ENCODE measurements at places on chromosomes 1 and 21. TPM values are rescaled to one million over a fixed set of nuclear protein-coding genes. Genes with fewer than 3 reads are reported as not detected.

RAD54L gene
- total RNA-seq: 12.2 TPM

EPHB2 gene
- 49.1 TPM for total RNA-seq

SLAMF8 gene
- total RNA-seq: not detected

CYP2J2 gene
- 0.06 TPM for total RNA-seq

ARHGAP29 gene
- total RNA-seq: 20.3 TPM

CGN gene
- total RNA-seq: 2.2 TPM
